ENCODE measurements at places on chromosomes 7 and 10.
A peak's percentile ranks its signal among the peaks of the same experiment; 100 is the strongest.

DNA sequence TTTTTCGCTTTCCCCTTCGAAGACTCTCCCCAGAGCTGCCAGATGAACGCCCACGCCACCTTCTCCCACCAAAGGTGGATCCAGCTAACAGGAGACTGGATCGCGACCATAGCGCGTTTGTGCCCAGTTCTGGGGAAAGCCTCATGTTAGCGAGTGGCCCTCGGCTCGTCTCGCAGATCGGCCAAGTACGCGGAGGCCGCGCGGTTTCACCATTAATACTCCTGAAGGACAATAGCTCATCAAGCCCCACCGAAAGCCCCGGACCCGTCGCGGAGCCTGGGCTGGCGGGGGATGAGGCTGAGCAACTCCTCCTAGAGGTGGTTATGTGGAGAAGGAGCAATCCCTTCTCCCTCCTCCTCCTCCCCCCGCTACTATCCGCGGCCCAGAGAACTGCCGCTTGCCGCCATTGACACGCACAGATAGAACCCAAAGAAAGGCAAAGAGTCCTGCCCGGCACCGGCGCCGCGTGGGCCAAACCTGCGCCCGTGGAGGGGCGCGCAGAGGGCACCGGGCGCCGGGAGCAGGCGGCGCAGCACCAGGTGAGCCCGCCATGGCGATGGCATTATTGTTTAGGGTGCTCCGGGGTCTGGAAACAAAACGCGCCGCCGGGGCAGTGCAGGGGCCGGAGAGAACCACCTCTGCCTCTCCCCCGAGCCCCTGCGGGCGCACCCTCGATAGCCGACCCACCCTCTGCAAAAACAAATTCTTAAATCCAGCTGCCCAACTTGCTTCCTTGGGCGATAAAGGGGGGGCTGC, at the start of gene MACROH2A2:
Gene MACROH2A2 (plus strand): TSS at position 385 of the 756 bp plus-strand sequence. CDS start 22,813 bp downstream, outside the sequence.
- DNase-seq, result peak; percentile 5

DNA sequence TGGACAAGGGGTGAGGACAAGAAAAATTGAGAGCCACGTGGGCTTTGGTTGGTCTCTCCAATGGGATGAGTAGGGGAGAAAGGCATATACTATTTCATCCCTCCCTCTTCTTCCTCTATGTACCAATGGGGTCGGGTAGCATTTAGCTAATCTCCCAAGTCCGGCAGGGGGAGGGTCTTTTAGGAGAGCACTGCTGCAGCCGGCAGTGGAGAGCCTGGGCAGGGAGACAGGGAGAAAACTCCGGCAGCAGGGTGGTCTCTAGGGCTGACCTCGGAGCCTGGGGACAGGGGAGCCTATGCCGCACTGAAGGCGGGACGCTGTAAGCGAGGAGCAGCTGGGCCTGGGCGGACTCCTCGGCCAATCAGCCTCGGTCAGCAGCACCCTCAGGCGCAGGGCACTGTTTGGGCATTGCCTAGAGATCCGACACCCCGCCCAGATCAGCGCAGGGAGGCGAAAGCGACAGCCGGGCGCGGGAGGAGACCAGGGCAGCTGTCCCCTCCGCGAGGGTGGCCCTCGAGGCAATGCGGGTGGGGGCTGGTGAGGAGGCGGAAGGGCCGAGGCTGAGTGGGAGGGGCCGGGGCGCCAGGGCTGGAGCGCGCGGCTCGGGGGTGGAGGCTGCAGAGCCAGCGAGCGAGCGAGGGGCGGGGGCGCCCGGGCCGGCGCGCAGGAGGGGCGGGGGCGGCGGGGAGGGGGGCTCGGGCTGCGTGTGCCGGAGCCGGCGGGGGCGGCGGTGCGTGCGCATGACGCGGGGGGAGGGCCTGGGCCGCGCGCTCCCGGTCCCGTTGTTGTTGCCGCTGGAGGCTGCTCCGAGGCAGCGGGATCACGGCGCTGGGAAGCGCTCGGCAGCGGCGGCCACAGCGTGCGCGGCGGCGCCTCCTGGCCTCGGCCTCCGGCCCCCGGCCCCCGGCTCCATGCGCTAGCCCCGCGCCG, at the start of gene AGAP3:
Gene AGAP3 (plus strand): TSS at position 785 of the 930 bp plus-strand sequence. CDS start 267 bp downstream, outside the sequence.
- peak; percentile 72 for DNase-seq

GRCh38 chr10:96752375-96752774, 32.1 kb upstream of the PIK3AP1 start:
- DNase-seq, result no peak

DNA sequence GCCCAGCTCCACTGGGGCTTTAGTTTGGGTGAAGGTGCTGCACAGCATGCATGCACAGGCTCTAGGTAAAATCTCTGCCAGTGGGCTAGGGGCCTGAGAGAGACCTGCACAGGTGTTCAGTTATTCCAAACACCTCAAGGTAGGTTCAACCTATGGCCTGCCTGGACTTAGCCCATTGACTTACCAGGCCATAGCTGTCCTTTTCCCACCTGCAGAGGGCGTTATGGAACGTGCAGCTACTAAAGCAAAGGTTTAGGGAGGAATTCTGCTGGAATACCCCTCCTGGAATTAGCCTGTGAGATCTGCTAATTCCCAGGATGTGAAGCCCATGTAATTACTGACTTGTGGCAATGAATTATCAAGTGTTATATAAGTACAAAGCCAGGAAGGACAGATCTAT, 3.6 kb downstream of the VWC2 start:
- DNase-seq, result no peak

- no peak for DNase-seq
Observed at GRCh38 chr10:71763352-71764127, 9.8 kb downstream of the VSIR start.

DNA sequence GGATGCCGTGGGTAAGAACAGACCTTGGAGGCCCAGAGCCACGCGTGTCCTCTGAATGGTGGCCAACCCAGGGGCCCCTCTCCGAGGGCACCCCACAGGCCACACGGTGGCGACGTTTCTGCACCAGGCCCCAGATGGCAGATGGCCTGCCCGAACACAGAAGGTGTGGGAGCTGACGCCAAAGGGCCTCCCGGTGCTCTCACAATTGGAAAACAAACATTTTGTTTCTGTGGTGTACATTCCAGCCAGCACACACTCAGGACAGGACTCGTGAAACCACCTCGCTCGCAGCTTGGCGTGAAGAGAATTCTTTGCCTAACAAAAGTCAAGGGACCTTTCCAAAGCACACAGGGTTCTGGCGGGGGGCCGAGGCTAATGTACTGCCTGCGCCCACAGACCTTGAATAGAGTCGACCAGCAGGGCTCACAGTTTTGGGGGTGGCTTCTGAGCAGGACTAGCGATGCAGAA, 112.1 kb downstream of the FAM53B start:
- no peak for DNase-seq

DNA sequence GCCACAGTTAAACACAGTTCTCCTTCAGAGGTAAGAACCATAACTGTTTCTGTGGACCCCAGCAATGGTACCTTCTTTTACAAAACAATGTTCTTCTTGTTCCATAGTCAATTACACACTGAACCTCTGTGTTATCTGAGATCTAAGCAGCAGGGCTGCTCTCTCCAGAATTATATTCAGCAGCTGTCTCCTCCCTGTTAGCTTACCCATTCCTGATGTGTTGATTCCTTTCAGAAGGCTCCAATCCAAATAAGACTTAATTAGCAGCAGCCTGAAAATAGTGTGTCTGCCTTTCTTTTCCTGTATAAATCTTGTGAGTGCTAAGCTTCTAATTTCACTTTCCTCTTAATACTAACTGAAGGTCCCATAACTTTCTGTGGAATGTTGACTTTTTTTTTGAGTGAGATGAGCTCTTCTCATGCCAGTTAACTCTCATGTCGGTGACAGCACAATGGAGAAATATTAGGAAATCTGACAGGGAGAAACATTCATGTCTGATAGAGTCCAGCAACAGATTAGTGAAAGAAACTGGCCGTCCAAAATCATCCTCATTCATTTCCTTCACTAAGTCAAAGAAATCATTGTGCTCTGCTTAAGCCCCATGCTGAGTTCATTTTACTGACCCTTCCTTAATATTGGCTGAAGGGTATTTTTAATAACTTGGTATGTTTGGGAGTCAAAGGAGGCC, 226.5 kb downstream of the PRKG1 start:
- DNase-seq, result no peak

- no peak for DNase-seq
Observed at GRCh38 chr7:75823198-75823910, 9.7 kb upstream of the CCL24 start.

- no peak for DNase-seq
Observed at GRCh38 chr10:88006261-88006660, 142.8 kb downstream of the PTEN start.

DNA sequence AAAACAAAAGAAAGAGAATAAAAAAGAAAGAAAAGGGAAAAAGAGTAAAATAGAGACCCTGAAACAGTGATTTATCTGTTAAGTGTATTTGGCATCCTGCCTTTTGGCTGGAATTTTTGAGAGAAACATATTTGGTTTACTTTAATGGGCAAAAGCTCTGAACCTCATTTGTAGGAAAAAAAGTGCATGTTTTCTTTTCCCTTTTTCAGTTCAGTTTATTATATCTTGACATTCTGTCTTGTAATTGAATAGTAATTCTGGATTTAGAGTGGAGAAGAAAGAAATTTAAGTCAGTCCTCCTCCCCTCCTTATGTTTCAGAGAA, 69.5 kb downstream of the ARID5B start:
- no peak for DNase-seq

DNA sequence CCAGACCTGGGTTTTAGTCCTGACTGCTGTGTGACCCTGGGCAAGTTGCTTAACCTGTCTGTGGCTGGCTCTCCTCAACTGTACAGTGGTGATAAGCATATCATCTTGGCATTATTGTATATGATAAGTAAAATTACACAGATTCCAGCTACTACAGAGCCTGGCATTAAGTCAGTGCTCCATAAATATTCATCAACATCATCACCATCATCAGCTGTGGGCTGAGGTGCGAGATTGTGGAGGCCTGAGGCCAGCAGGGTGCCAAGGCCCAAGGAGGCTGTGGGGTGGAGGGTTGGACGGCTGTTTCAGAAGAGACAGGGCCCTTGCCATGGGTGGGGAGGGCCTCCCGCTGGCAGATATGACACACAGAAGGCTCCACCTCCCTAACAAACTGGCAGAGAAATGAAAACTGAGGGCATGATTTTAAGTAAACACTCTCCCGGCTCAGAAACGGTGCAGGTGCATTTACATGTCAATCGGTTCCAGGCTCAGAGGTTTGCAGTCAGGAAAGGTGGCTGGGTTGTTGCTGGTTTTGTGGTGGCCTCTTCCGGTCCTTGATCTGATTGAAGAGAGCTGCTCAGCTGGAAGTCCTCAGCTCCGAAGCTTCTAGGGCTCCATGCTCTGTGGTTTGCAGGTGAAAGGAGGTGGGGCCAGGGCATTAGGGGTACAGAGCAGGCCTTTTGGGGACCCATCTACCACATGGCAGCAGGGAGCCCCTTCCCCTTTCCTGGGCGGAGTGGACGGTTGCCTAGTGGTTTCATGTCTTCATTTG, 10.2 kb downstream of the CRYGN start:
- no peak for DNase-seq

DNA sequence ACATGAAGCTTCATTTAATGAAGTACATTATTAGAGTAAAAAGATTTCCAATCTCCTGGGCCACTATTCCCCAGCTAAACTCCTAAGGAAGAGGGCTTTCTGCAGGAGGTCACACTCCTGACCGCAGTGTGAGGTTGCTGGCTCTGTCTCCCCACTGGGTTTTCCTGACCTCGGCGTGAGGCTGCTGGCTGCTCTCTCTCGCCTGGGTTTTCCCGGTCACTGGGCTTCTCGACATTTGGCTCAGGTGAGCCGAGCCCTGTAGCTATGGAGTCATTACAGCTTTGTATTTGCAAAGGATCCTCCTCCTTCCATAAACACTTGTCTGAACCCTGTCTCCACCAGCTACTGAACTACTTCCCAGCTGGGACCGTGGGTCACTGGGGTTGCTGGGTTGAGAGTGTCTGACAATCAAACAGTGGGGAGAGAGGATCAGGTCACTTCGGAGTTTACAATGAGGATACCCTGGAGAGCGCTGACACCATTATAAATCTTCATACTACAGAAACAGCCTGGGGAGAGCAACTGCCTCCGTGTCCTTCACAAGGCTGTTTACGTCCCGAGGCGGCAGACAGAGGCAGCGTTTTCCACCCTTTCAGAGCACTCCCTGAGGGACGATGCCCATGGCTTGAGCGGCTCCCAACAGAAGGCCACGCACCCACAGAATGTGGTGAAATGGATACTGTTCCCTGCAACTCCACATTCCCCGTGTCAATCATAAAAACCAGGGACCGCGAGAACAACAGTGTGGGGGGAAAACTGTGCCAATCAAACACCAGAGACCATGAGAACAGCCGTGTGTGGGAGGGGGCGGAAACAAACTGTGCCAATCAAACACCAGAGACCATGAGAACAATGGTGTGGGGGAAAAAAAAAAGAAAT, 226.2 kb downstream of the ZMYND11 start:
- DNase-seq, result no peak

GRCh38 chr7:28926871-28927597, 31.1 kb downstream of the TRIL start:
- DNase-seq, result peak; percentile 83

DNA sequence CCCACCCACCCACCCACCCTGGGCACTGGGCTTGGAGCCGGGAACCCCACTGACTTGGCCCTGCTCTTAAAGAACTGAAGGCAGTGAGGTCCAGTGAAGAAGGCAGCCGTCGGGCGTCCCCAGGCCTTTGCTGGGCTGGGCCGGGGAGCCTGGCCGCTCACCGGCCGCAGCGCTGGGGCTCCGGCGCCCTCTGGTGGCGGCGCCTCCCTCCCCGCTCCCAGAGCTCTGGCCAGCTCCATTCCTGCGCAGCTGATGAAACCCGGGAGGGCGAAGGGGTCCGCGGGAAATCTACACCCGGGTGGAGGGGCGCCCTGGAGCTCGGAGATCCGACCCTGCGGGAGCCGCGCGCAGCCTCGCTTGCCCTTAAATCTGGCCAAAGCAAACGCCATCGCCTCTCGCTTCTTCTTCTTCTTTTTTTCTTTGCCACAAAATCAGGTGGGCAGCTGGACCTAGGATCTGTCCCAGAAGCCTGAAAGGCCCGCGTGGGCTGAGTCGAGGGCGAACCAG, 1.7 kb upstream of the CXCL12 start:
- peak; percentile 38 for DNase-seq

- DNase-seq, result no peak
Observed at GRCh38 chr10:29873941-29874484, 185.4 kb downstream of the JCAD start.

DNA sequence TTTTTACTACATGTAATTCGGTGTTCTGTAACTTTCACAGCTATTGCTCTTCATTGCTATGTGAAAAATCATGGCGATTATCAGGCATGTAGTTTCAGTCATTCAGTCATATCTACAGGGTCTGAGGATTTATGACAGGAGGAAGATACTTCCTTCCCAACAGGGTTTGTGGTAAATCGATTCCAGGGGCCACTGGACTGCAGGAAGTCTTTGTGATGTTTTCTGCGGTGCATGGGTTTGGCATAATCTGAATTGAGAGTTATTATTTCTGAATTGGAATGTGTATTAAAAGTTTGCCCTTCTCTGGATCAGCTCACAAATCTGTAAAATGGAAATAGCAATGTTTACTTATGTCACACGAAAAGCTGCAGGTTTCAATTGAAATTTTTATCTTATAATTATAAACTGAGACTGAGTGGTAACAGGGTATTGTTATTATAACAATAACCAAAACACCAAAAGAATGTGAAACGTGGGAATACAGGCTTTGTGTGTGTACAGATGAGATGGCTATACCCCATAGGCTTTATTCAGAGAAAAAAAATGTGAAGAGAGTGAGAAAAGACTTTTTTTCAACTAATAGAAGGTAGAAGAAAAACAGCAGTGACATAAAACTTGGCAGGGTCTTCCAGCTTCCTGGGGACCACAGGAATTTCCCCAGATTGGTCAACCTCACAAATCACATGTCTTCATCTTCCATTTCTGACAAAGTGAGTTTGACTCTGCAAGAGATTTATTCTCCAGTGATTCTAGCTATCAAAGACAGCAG, 307.7 kb upstream of the NFE2L3 start:
- no peak for DNase-seq

GRCh38 chr10:84007482-84007881, 131.8 kb upstream of the GHITM start:
- no peak for DNase-seq

Measured in HCEC 1CT (cell line).